ENCODE measurements at places on chromosomes 2 and 18.

DNA sequence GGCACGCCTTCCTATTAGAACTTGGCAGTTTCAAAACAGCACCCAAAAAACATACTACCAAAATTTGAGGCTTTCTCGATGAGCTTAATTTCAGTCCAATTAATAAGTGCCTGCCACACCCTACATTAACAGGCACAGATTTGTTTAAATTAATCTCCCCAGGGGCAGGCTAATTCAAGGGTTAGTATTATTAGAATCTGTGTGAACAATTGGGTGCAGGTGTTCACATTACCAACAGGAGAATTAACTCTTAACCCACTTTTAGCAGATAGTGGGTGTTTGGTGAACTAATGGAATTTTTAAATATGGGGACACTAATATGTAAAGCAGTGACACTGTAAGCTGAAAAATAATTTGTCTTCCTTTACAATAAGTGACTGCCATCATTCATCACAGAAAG, 4.1 kb downstream of the MBD2 start:
- DNase-seq: no peak

GRCh38 chr2:238496756-238497609, 70.3 kb downstream of the ASB1 start:
- no peak for DNase-seq

GRCh38 chr2:128280158-128280871, 38.4 kb downstream of the HS6ST1 start:
- no peak for DNase-seq

GRCh38 chr2:144607891-144608521, 88.1 kb upstream of the ZEB2 start:
- no peak for DNase-seq

GRCh38 chr2:192236136-192236535, 41.4 kb upstream of the TMEFF2 start:
- DNase-seq: no peak

DNA sequence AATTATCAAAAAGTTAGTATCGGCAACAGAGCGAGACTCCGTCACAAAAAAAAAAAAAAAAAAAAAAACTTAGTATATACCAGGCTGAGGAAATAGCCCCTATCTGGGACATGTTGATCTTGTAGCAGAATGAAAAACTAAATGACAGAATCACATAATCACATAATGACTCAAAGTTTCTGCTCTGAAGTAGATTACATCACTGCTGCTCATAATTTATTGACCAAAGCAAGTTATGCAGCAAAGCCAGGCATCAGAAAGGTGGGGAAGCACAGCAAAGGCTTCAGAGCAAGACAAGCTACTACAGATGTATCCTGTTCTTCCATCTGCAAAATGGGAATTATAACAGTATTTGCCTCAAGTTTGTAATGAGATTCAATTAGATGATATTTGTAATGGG, 68.1 kb downstream of the BOD1L2 start:
- no peak for DNase-seq

DNA sequence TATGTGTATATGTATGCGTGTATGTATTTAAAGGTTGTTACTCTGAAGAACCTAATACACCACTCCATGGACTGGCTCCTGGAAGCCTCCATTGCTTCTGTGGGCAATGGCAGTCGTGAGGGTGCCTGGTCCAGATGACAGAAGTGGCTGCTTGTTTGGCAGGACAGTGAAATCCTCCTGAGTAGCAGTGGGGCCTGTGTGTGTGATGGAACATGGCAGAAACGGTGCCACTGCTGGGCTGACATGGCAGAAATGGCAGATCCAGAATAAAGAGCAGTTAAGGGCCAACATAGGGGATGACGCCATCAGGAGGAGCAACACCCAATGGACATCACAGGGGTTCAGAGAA, 6.1 kb upstream of the CPLX4 start:
- no peak for DNase-seq

GRCh38 chr18:63208676-63209075, 110.9 kb downstream of the BCL2 start:
- no peak for DNase-seq

GRCh38 chr2:33409417-33409955, 67.0 kb upstream of the RASGRP3 start:
- no peak for DNase-seq

DNA sequence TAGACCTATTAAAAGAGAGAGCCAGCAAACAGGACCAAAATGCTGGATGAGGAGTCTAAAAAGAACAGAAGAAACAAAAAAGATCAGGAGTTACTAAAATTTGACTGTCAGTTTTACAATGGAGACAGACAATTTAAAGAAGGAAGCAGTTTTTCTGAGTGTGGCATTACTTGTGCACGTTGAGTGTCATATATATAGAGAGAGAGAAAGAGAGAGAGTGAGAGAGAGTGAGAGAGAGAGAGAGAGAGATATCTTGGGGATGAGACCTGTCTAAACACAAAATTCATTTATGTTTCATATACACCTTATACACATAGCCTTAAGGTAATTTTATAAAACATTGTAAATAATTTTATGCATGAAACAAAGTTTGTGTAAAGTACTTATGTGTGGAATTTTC, 2.1 kb upstream of the GALNT3 start:
- no peak for DNase-seq

GRCh38 chr2:141323571-141323970, 807.2 kb downstream of the LRP1B start:
- DNase-seq: no peak

GRCh38 chr2:134083548-134083947, 170.3 kb upstream of the MGAT5 start:
- peak; percentile 47 for DNase-seq

DNA sequence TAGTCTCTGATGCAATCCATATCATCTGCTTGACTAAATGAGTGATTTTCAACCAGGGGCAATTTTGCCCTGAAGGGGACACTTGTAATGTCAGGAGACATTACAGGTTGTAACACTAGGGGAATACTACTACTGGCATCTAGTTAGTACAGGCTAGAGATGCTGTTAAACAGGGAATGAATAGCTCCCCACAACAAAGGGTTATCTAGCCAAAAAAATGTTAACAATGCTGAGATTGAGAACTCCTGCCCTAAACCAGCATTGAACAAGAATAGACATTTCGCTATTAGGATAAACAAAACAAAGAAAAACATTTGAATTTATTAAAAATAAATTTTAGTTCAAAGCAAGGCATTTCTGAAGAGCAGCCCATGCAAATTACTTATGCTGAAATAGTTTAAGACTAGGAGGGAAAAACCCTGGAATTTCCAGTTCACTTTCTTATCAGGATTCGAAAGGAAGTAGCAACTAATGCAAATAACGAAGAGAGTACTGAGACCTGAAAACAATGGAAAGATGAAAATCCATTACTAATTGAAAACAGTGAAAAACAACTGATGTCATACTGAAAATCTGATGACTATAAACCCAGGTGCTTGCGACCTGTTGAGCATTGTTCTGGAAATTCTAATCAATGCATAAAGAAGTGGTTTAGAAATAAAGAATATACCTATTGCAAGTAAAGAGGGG, 53.1 kb downstream of the CAB39 start:
- DNase-seq: no peak

DNA sequence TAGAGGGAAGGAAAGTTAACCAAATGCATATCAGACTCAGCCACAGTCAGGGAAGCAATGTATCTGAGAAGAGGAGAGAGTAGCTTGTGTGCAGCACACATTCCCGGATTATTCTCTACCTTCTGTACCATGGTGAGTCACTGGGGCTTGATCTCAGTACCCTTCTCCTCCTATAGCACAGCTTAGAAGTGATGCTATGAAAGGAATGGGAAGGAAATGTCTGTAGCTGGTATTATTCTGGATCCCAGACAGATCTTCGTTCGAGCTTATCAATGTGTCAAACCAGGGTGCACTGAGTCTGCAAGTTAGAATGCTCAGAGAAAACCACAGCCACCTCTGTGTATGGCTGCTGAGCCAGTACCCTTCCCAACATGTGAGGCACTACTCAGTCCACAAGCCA, 88.0 kb upstream of the NFU1 start:
- no peak for DNase-seq

DNA sequence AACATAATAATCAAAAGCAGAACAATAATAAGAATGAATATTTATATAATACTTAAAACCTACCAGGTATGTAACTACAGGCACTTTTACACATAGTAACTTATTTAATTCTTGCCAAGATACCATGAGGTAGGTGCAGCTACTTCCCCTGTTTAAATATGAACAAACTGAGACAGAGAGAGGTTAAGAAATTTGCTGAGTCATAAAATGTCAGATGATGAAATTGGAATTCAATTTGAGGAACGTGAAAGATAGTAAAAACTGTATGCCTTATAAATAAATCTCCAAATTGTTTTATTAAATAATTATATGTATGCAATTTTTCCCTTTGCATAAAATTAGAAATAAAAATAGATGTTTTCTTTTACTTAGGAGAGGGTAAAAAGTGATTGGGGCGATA, 1103.3 kb upstream of the NRXN1 start:
- DNase-seq: no peak

- DNase-seq: no peak
Measured at GRCh38 chr2:203796248-203797010, 71.1 kb upstream of the CTLA4 start.

DNA sequence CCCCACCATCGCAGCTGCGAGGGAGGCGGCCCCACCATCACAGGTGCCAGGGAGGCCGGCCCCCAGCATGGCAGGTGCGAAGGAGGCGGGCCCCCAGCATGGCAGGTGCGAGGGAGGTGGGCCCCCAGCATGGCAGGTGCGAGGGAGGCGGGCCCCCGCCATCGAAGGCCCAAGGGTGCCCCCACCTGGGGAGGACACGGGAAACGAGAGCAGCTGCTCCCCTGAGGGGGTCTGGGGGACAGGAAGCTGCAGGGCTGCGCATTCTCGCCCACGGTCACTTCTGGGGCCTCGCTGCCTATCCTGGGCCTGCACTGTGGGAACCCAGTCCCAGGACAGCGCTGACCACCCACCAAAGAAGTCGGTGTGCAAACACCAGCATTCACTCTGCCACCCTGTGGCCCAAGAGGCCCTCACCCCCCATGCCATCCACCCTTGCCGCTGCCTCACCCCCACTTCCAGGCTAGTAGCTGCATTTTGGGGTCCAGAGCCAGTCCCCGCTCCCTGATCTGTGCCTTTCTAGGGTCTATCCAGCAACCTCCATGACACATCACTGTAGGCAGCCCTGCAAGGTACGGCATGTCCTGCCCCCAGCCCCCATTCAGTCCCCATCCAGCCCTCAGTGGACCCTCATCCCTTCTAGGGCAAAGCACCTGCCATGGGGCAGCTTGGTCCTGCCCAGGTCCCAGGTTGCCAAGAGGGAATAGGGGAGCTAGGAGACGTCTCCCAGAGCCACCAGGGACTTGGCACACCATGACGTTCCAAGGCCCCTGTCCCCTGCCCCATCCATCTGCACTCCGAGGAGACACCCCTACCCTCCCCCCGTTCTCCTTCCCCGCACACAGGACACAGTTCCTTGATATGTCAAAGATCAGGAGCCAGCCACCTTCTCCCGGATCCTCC, 24.0 kb upstream of the GPC1 start:
- DNase-seq: no peak

DNA sequence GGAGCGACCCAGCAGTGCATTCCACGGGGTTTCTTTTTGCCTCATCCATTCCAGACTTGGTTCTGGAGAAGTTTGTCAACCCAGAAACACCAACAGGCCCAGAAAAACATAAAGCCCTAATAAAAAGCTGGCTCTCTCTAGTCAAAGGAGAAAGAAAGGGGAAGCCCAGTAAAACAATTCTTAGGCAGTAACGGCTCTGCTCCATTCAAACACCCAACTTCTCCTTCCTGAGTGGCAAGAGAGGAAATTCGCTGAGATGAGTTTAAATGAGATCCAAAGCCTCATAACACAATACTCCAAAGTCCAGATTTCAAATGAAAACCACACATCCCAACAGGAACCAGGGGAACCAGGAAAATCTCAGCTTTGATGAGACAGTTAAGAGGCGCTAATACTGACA, 179.9 kb downstream of the RPIA start:
- DNase-seq: no peak

DNA sequence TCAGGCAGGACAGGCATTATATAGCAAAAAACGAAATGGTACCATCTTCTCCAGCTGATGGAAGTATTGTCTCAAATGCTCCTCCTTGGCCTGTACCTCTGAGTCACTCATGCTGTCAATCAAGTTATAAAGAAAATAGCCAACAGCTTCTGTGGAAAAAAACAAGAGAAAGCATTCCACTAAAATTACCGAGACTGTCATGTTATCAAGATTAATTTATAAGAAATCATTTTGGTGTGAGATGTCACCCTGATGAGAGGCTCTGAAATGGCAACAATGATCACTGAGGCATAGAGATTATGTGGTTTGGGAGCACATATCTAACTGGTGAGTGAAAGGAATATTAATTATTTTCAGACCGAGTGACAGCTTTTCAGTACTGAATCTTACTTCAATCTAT, 47.4 kb downstream of the LRPPRC start:
- DNase-seq: no peak

GRCh38 chr18:73093687-73094250, 226.0 kb upstream of the NETO1 start:
- no peak for DNase-seq

GRCh38 chr2:8779795-8780671, 57.4 kb downstream of the KIDINS220 start:
- DNase-seq: no peak

GRCh38 chr2:77746780-77747179, 224.6 kb upstream of the LRRTM4 start:
- DNase-seq: no peak

All from ELF-1 (cell line).